ENCODE measurements at places on chromosomes 16 and 17. TPM values are rescaled to one million over a fixed set of nuclear protein-coding genes. Genes with fewer than 3 reads are reported as not detected.

GRCh38 chr16:87527055-87527724 is 34.4 kb upstream of the ZCCHC14 start:
- H3K27ac ChIP-seq, result no peak overlapping the region
- no peaks in the 10 kb centered on the region for H3K27me3 ChIP-seq
- H3K4me1 ChIP-seq, result no peaks in the 10 kb centered on the region
- no peak overlapping the region for H3K4me3 ChIP-seq
- no peaks in the 10 kb centered on the region for H3K36me3 ChIP-seq
- no peak for DNase-seq

DNA sequence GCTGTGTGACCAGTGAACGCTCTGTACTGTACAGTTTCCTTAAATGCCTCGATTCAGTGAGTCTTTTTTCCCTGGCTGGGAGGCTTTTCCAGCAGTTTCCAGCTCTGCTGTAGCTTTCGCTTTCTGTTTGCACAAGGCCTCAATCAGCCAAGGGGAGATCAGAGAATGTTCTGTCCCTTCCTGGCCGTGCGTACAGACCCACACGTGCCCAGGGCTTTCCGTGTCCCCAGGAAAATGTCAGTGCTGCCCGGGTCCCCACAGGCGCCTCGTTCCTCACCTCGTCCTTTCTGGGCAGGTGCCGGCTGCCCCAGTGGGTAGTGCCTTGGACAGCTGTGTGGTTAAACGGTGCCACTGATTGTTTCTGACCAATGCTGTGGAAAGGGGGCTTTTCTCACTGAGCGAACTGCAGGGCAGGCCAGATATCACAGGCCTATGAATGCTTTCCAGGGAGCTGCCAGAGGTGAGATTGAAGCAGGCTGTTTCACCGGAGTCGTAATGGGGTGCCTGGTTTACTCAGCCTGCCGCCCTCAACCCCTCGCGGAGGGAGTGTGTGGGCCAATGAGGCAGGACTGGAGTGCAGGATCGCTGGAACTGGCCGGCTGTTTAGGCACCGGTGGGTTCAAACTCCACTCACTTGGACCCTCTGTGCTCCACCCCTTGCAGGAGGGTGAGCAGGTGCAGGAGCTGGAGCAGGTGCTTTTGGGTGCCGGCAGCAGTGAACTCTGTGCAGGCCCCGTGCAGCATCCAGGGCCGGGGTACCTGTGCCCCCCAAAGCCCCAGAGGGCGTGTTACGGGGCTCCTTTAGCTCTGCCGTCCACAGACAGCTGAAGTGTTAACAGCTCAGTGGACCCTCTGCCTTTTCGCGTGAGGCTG is 44.4 kb downstream of the ZNF778 start:
- H3K36me3 ChIP-seq, result peaks cover 22% of the 10 kb centered on the region
- peaks cover 16% of the 10 kb centered on the region for H3K27me3 ChIP-seq
- H3K27ac ChIP-seq, result no peak overlapping the region
- H3K4me3 ChIP-seq, result no peak overlapping the region
- DNase-seq, result no peak

- no peaks in the 10 kb centered on the region for H3K27me3 ChIP-seq
- H3K36me3 ChIP-seq, result peaks cover 33% of the 10 kb centered on the region
- H3K27ac ChIP-seq, result no peak overlapping the region
- H3K4me3 ChIP-seq, result no peak overlapping the region
Observed at GRCh38 chr17:2414446-2415064, 13.7 kb upstream of the MNT start.

DNA sequence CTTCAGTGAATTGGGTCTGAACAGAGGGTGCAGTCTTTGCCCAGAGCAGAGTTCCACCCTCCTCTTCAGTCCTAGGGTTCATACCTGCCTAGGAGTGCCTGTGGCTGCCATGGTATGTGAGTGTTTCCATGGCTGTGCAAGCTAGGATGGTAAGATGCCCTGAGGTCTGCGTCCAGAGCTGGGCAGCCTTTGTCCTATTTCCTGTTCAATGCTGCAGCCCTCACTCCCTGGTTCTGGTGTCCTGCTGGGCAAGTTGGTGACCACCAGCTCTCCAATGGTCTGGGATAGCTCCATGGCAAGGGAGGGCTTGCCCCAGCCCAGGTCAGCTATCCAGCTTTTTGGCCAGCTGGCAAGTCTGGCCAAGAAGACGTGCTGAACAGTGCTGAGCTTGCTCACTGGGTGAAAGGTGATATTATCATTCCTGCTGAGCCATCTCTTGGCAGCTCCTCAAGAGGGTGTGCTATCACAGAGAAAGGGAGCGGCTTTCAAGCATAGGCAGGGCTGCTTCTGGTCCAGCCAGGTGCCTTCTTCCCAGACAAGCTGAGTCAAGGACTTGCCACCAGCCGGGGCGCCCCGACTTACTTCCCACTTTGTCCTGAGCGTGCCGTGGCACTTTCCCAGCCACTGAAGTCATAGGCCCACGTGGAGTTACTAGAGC is 13.0 kb upstream of the NFATC3 start:
- H3K27me3 ChIP-seq, result no peaks in the 10 kb centered on the region
- H3K36me3 ChIP-seq, result peaks cover 59% of the 10 kb centered on the region
- peak; percentile 71 for DNase-seq
- H3K4me1 ChIP-seq, result peaks cover 75% of the 10 kb centered on the region

DNA sequence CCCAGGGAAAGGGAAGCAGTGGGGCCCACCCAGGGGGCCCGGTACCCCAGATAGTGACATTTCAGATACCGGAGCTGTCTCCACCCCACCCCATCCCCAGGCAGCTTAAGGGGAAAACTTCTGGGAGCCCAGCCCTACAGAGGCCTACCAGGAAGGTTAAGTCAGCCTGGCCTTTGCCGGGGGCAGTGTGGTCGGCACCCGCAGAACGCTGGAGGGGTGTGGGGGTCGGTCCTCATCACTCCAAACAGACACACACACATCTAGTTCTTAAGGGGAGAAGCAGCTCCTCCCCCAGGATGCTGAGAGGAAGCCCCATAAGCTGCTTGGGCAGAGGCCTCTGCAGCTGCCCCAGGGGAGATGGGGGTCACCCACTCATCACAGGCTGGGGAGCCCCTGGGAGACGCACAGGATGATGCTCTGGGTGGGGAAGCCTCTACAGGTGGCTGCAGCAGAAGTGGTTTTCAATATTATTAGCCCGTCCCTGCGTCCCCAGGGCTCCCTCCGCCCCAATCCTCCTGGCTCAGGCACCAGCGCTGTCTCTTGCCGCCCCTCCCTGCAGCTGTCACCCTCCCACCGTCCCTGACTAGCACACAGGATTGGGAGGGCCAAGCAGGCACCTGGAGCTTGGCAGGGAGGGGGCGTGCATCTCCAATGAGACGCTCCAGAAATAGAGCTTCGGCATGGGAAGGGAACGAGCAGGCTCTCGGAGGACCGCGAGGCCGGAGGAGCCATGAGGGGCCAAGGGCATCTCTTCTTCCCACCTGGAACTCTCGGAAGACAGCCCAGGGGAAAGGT is 1.4 kb upstream of the ABR start:
- H3K4me1 ChIP-seq, result peaks cover 52% of the 10 kb centered on the region
- no peaks in the 10 kb centered on the region for H3K36me3 ChIP-seq
- peaks cover 54% of the 10 kb centered on the region for H3K27me3 ChIP-seq
- H3K27ac ChIP-seq, result no peak overlapping the region
- no peak overlapping the region for H3K4me3 ChIP-seq

GRCh38 chr16:28183484-28183883 is 28.3 kb downstream of the XPO6 start:
- no peaks in the 10 kb centered on the region for H3K27me3 ChIP-seq
- DNase-seq, result no peak

GRCh38 chr16:49821156-49821555 is 34.8 kb downstream of the ZNF423 start:
- DNase-seq, result no peak
- peak overlapping the region; percentile 7 for H3K27ac ChIP-seq
- H3K27me3 ChIP-seq, result no peaks in the 10 kb centered on the region
- peaks cover 2% of the 10 kb centered on the region for H3K36me3 ChIP-seq
- H3K4me1 ChIP-seq, result peaks cover 67% of the 10 kb centered on the region

- peaks cover 35% of the 10 kb centered on the region for H3K36me3 ChIP-seq
- no peaks in the 10 kb centered on the region for H3K4me1 ChIP-seq
- H3K27me3 ChIP-seq, result no peaks in the 10 kb centered on the region
- no peak for DNase-seq
- no peak overlapping the region for H3K27ac ChIP-seq
Observed at GRCh38 chr16:16139061-16139460, 84.2 kb downstream of the ABCC6 start.

The SHISA6 gene
- total RNA-seq, result 3.2 TPM

The QRICH2 gene
- 2.1 TPM for total RNA-seq
